ENCODE measurements at places on chromosomes 3 and 15. TPM values are rescaled to one million over a fixed set of nuclear protein-coding genes. Genes with fewer than 3 reads are reported as not detected.

SLCO2A1 gene
- total RNA-seq, result 0.18 TPM

FAM3D gene
- not detected for total RNA-seq

EPHA6 gene
- not detected for total RNA-seq

ITIH1 gene
- total RNA-seq, result not detected

PLA1A gene
- total RNA-seq, result 0.18 TPM

C3orf20 gene
- total RNA-seq, result not detected

SI gene
- not detected for total RNA-seq

FILIP1L gene
- total RNA-seq, result 40.1 TPM

TRPM1 gene
- not detected for total RNA-seq
